ENCODE measurements at places on chromosomes 12 and 14. TPM values are rescaled to one million over a fixed set of nuclear protein-coding genes. Genes with fewer than 3 reads are reported as not detected.

DNA sequence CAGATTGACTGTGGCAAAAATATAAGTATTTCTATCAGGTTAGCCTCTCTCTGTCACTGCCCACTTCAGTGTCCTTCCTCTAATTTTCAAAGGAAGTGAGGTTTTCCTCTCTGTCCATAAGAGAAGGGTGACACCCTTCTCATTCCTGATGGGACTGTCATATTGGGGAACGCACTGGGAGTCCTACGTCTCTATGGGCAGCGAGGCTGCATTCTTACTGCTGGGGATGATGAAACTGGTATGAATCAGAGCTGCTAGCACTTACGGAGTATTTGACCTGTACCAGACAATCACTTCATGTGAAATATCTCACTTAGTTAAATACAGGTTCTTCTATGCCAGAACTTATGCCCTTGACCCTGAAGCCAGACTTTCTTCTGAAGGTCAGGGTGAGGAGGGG is 436.3 kb downstream of the DPF3 start:
- no peak overlapping the region for H3K27ac ChIP-seq
- no peaks in the 10 kb centered on the region for H3K27me3 ChIP-seq
- no peak overlapping the region for H3K4me3 ChIP-seq
- no peaks in the 10 kb centered on the region for H3K4me1 ChIP-seq
- no peak for DNase-seq

- no peak overlapping the region for H3K4me3 ChIP-seq
- no peaks in the 10 kb centered on the region for H3K27me3 ChIP-seq
- DNase-seq: peak; percentile 66
- H3K36me3 ChIP-seq: no peaks in the 10 kb centered on the region
These were observed 27.3 kb upstream of the CHPT1 start for GRCh38 chr12:101670007-101670671.

GRCh38 chr12:1758376-1758775 is 62.0 kb upstream of the LRTM2 start:
- peak overlapping the region; percentile 83 for H3K27ac ChIP-seq
- peaks cover 68% of the 10 kb centered on the region for H3K4me1 ChIP-seq
- no peaks in the 10 kb centered on the region for H3K27me3 ChIP-seq
- H3K36me3 ChIP-seq: peaks cover 3% of the 10 kb centered on the region

GRCh38 chr12:2646341-2646740 is 148.4 kb upstream of the FKBP4 start:
- H3K36me3 ChIP-seq: no peaks in the 10 kb centered on the region
- no peak overlapping the region for H3K27ac ChIP-seq
- no peak for DNase-seq
- no peaks in the 10 kb centered on the region for H3K4me1 ChIP-seq

DNA sequence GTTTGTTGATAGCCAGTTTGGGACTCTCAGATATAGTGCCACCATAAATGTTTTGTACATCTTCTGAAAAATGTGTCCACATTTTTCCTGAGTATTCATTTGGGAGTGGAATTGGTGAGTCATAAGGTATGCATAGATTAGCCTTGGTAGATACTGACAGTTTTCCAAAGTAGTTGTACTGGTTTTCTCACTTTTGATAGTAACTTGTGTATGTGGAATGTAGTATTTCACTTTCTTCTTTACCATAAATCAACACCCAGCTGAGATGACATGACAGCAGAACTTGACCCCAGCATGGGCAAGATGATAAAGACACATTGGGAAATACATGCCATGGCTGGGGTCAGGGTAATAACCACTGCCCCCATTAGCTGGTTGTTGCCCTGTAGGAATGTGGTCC is 5.4 kb downstream of the FBXW8 start:
- no peaks in the 10 kb centered on the region for H3K27me3 ChIP-seq
- H3K4me1 ChIP-seq: peaks cover 76% of the 10 kb centered on the region
- H3K27ac ChIP-seq: peak overlapping the region; percentile 56
- peak; percentile 37 for DNase-seq
- H3K4me3 ChIP-seq: no peak overlapping the region

- H3K4me1 ChIP-seq: no peaks in the 10 kb centered on the region
- no peaks in the 10 kb centered on the region for H3K27me3 ChIP-seq
- H3K27ac ChIP-seq: no peak overlapping the region
- no peak for DNase-seq
- H3K36me3 ChIP-seq: no peaks in the 10 kb centered on the region
- H3K4me3 ChIP-seq: no peak overlapping the region
These were observed 11.5 kb upstream of the OR11G2 start for GRCh38 chr14:20179218-20179617.

GRCh38 chr12:52395761-52396434 is 10.2 kb downstream of the KRT82 start:
- no peaks in the 10 kb centered on the region for H3K4me1 ChIP-seq
- no peak overlapping the region for H3K4me3 ChIP-seq
- DNase-seq: peak; percentile 33
- H3K27me3 ChIP-seq: 0 out of 3 replicates have a peak, but pooled peaks cover 5% of the 10 kb centered on the region
- no peaks in the 10 kb centered on the region for H3K36me3 ChIP-seq

Gene GLT8D2
- not detected for polyA plus RNA-seq

Gene CD163L1
- 3.1 TPM for polyA plus RNA-seq

Gene TAS2R50
- 0.46 TPM for polyA plus RNA-seq

Gene CCDC175
- not detected for polyA plus RNA-seq

Gene VIPAS39
- 21.5 TPM for polyA plus RNA-seq

Gene KRT82
- polyA plus RNA-seq: not detected
